ENCODE measurements at places on chromosomes 6 and 20.
A peak's percentile ranks its signal among the peaks of the same experiment; 100 is the strongest.

DNA sequence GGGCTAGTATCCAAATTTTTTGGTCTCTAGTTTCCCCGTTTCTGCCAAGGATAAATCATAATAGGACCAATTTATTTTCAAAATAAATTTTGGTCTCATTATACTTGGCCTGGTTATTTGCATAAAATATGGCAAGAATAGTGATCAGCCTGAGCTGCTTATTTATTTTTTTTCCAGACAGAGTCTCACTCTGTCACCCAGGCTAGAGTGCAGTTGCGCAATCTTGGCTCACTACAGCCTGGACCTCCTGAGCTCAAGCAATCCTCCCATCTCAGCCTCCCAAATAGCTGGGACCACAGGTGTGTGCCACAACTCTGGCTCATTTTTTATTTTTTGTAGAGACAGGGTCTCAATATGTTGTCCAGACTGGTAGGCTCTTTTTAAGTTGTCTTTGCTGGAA lies 329.5 kb downstream of the PACRG start:
- no peak for DNase-seq

DNA sequence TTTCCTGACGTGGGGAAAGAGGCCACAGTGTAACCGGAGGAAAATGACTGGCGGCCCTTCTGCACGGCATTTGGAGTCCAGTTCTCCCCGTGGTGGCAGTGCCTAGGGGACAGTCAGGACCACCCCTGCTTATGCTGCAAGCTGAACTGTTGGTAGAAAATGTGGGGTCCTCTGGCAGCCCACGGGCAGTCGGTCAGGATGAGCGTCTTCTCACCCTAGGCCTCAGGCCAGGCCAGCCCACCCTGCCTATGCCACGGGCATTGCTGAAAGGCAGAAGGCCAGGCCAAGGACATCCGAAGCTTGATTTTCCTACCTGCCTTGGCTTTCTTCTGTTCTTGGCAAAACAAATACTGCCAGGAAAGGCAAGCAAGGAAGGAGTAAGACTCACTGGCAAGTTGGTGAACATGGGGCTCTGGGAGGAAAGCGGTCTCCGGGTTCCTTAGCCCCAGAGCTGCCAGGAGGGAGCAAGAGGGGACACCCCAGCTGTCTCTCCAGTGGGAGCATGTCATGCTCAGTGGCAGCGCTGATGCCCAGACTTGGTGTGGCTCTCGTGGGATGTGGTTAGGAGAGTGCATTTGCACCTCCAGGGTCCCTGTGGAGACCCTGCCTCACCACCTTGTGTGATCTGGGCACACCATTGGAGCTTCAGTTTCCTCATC lies 311.6 kb downstream of the QKI start:
- no peak for DNase-seq

DNA sequence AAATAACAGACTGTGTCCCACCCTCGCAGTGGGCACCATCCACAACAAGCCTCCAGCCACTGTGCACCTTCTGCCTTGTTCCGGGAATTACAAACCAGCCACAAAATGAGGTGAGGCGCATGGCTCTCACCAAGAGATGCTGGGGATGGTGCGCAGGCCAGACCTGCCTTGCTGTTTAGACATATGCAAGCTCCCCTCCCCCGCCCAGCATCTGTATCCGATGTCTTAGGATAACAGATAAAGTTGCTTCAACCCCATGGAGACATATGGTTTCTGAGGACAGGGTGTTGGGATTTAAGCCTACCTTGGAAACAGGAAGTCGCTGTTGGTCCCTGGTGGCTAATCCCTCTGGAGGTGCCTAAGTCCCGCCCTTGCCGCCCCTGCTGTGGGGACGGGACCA lies 50.4 kb upstream of the MPC1 start:
- no peak for DNase-seq

DNA sequence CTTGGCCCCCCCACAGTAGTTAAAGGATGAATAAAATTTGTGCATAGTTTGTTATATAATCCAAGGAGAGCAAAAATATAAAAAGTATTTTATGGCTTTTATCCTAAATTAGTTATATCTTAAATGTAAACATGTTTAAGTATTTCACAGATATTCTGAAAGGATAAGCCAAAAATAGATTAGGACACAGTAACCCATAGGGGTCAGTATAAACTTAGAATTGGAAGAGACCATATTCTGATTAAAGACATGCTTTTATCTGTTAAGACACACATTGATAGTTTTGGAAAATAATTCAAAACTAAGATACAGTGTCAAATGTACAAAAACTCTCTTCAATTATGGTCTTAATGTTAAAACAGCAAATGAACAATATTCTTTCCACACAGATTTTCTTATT lies 4.5 kb upstream of the SERINC1 start:
- DNase-seq: no peak

- no peak for DNase-seq
Observed at GRCh38 chr6:143232849-143233248, 172.2 kb downstream of the AIG1 start.

DNA sequence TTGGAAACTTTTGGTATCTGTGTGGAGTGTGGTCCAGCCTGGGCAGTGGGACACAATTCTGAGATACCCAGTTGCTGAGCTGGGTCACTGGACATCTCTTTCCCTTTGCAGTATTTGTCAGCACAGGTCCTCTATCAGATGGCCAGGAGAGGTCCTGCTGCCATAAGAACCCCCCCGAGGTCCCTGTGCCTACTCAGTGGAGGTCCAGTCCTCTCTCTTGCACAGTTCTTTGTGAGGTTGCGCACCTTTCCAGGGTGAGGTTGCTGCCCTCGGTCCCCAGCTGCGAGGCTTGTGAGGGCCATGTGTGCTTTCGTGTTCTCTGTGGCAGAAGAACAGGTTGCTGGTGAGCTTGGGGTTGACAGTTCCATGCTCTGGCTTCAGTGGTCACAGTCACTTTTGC lies 320.6 kb downstream of the QKI start:
- no peak for DNase-seq

GRCh38 chr20:50302341-50303057 lies 111.9 kb downstream of the CEBPB start:
- DNase-seq: no peak

DNA sequence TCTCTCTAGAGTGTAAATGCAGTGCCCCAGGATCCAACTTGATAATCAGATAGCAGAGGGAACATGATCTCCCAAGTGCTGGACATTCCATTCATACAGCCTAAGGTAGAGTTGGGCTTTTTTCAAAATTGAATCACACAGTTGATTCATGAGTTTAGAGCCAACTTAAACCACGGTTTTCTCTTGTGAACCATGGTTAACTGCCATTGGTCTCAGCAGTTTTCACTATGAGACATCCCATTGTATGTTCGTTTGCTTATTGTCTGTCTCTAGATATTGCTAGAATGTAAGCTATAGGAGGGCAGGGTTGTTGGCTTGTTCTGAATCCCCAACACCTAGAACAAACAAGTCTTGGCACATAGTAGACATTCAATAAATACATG lies 37.2 kb upstream of the TAF8 start:
- DNase-seq: no peak

- no peak for DNase-seq
Observed at GRCh38 chr20:52922436-52922835, 49.7 kb upstream of the TSHZ2 start.

DNA sequence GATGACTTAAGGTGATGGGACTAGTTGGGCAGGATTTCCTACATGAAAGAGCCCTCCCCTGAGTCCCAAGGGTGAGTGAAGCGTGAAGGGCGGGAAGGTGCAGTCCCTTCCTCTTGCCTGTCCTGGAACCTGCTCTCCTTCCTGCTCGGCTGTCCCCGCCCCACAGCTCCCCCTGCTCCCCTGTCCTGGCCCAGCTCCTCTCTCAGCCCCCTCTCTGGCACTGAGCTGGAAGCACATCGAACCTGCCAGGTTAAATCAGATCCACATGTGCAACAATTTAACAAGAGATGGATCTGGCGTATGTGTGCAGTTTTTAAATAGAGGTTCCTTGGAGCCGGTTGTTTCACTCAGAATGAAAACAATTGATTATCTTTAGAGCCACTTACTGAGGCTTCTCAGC lies 95.0 kb downstream of the LRFN2 start:
- no peak for DNase-seq

DNA sequence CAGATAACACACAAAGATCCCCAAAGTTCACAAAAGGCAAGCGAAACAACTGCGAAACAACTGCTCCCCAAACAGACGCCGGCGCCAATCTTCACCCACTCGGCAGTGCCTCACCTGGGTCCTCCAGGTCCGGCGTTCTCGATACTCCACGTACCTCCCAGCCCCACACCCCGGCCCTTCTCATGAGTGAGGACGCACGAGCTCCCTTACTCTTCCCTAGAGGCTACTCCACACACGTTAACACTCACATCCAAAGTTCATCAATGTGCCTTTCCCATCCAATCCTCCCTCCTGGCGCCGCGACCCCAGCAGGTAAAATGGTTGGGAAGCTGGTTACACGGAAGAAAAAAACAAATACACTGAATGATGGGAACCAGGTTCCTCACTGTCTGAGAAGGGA lies 77.0 kb downstream of the TAF4 start:
- DNase-seq: no peak

DNA sequence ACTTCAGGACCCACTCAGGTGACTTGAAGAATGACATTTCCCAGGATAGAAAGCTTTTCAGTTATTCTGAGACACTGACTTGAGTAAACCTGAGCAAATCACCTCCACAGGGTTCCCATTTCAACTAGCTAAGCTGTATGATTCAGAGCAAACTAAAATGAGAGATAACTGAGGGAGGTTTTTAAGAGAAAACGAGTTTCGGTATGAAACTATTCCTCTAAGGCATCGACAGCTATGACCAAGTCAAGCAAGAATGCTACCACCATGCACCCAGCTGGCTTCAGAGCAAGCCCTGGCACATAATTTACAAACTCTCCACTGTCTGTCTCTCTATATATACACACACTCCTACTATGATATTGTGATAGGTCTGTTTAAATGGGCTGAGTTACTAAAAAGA lies 75.4 kb downstream of the PERP start:
- DNase-seq: no peak

- no peak for DNase-seq
Observed at GRCh38 chr20:19885939-19886660, 128.0 kb downstream of the RIN2 start.

- no peak for DNase-seq
Observed at GRCh38 chr20:44188752-44189151, 1.8 kb upstream of the JPH2 start.

GRCh38 chr6:117264369-117264691 lies 1.0 kb upstream of the VGLL2 start:
- DNase-seq: no peak

GRCh38 chr6:69881322-69882151 lies 15.2 kb downstream of the COL19A1 start:
- no peak for DNase-seq

DNA sequence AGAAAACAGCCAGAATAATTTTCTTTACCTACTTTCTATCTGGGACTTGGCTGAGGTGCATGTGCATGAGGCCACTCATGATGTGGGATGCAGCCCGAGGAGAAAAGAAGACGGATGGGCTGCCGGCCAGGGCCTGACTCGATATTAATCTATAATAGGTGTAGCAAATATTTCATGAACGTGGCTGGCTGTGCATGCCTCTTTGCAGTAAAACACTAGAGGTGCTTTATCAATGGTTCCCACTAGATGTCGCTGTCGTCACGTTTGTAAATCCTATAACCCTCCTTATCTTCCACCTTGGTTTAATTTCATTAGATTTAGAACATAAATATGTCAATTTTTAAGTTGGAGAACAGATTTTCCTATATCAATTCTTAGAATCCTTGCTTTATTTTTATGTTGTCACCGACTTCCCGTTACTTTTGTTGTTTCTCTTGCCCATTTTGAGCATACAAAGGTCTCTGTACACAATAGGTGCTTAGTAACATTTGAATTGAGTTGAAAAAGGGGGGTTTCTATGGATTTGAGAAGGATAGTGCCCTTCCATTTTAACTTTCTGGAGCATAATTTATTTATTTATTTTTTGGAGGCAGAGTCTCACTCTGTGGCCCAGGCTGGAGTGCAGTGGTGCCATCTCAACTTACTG lies 19.6 kb upstream of the FERMT1 start:
- DNase-seq: peak; percentile 6

GRCh38 chr20:32516583-32517517 lies 68.3 kb downstream of the NOL4L start:
- no peak for DNase-seq

DNA sequence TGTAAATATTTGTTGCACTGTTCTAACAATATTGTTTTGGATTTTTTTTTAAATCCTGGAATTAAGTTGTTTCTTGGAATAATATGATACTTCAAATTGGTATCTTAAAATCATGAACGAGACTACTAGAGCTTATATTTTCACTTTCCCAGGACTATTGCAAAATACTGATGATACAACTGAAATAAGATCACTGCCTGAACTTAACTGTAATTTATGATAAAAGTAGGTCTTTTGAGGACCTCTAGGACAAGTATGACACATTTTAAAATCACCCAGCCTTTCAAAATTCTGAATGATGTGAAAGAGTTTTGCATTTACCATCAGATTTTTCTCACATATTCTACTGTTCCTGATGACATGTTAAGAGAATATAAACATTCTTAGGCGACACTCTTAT lies 8.6 kb upstream of the UBE2J1 start:
- DNase-seq: no peak

DNA sequence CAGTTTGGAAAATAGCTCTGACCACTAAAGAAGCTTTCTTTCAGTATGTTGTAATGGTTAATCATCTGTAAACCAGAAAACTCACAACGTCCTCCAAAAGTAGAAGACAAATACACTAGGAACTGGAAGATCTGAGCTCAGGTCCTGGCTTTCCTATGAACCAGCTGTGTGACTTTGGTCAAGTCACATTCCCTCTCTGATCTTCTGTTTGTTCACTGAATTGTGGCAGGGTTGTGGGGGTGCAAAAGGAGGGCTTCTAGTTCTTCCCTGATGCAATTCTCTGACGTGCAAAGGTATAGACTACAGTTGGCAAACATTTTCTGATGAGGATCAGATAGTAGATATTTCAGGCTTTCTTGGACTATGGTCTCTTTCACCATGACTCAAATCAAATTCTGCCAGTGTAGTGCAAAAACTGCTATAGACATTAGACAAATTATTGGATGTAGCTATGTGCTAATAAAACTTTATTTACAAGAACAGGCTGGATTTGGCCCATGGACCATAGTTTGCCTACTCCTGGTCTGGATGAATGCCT lies 44.9 kb downstream of the ATXN1 start:
- DNase-seq: no peak

- no peak for DNase-seq
Observed at GRCh38 chr6:52015953-52016352, 71.5 kb downstream of the PKHD1 start.

GRCh38 chr6:146593986-146594385 lies 4.8 kb upstream of the ADGB start:
- DNase-seq: no peak

- DNase-seq: no peak
Observed at GRCh38 chr6:141914646-141915045, 218.1 kb upstream of the GJE1 start.
